Epithelial cell of esophagus (primary cell): ENCODE measurements at places on chromosomes 7 and 10.
A peak's percentile ranks its signal among the peaks of the same experiment; 100 is the strongest.

DNA sequence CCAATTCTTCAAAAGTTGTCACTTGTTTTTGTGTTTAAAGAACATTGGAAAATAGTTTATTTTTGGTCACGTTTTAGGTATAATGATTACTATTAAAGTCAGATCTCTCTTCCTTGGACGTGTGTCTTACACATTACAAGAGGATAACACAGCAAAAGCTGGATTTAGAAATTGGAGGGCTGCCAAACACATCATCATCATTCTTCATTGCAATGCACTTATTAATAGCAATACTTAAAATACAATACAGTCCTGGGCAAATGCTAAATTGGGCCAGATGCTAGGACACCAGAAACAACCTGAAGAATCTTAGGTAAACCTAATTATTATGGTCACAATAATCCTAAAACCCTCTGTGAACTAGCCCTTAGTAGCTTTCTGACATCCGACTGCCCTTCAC, 303.6 kb downstream of the DGKB start:
- peak; percentile 53 for DNase-seq

- no peak for DNase-seq
Measured at GRCh38 chr7:128389618-128390329, 20.0 kb downstream of the IMPDH1 start.

DNA sequence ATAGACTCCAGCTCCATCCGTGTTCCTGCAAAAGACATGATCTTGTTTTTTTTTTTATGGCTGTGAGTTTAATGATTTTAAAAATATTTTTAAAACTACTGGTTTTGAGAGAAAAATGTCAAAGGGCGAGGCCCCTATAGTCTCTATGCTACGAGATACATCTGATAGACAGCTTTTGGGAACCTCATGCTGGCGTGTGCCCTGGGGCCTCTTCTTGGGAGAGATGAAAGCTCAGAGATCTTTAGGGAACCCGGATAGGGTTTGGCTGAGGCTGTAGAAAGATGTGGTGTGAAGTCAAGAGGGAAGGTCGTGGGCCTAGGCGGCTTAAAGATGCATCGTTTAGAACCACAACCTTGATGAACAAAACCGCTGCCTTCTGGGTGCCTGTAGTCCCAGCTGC, 70.2 kb downstream of the PDIA4 start:
- no peak for DNase-seq

- DNase-seq: no peak
Measured at GRCh38 chr7:12494687-12495024, 75.9 kb upstream of the SCIN start.
